ENCODE measurements at places on chromosomes 7 and 10. TPM values are rescaled to one million over a fixed set of nuclear protein-coding genes. Genes with fewer than 3 reads are reported as not detected.
A peak's percentile ranks its signal among the peaks of the same experiment; 100 is the strongest.

GRCh38 chr7:2101630-2102374, 130.9 kb downstream of the MAD1L1 start:
- no peak overlapping the region for H3K27ac ChIP-seq
- no peak for DNase-seq
- no peaks in the 10 kb centered on the region for H3K27me3 ChIP-seq
- peaks cover 7% of the 10 kb centered on the region for H3K4me1 ChIP-seq

DNA sequence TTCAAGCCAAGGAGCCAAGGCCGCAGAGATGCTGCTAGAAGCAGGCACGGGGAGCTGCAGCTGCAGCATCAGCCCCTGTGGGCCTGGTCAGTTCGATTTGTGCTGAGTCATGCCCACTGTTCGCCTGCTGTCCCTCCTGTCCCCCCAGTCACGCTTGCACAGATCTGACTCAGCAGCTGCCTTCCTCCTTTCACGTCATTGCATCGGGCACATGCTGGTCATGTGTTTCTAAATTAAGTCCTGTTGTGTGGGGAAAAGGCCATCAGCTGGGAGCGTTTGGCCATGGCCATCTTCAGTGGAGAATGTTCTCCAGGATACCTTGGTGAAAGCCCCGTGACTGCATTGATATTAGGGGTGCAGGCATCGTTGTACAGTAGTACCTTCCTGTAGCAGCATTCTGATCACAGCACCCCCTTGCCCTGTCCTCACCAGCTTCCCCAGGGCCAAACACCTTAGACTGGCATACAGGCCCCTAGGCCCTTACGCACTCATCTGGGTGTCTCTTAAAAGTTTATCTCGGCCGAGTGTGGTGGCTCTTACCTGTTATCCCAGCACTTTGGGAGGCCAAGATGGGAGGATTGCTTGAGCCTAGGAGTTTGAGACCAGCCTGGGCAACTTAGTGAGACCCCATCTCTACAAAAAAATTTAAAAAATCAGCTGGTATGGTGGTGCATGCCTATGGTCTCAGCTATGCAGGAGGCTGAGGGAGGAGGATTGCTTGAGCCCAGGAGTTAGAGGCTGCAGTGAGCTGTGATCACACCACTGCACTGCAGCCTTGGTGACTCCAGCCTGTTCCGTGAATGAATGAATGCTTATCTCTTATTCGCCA, 23.2 kb downstream of the POR start:
- H3K27me3 ChIP-seq = no peaks in the 10 kb centered on the region
- H3K27ac ChIP-seq = no peak overlapping the region
- DNase-seq = peak; percentile 51
- H3K36me3 ChIP-seq = no peaks in the 10 kb centered on the region

DNA sequence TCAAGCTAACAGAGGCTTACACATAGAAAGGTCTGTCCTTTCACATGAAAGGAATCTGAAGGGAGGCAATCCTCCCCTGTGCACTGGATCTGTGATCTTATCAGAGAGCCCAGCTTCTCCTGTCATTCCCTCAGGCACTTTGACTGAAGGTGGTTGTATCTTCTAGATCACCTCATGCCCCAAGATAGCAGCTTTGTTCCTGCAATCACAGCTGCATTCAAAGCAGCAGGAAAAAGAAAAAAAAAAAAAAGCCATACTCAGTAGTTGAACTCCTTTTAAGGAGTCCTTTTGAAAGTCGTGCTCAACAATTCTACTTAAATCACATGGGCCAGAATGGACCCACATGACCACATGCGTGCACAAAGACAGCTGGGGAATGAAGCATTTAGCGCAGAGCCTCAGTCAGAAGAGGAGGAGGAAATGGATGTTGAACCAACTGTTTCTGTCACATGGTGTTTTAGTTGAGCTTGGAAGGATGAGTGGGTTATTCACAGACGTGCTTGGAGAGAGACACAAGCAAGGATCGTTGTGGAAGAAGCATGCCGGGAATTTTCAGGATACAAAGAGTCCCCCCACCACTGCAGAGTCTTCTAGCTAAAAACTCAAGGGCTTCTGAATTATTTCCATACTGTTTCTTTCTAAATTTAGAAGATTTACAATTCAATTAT, 13.0 kb upstream of the PFKP start:
- no peaks in the 10 kb centered on the region for H3K27me3 ChIP-seq
- DNase-seq = no peak
- H3K27ac ChIP-seq = peak overlapping the region; percentile 78
- H3K4me3 ChIP-seq = no peak overlapping the region

- DNase-seq = no peak
- no peaks in the 10 kb centered on the region for H3K27me3 ChIP-seq
- no peaks in the 10 kb centered on the region for H3K4me1 ChIP-seq
Observed at GRCh38 chr7:112495156-112495788, 14.5 kb downstream of the LSMEM1 start.

- DNase-seq = no peak
- H3K4me1 ChIP-seq = no peaks in the 10 kb centered on the region
- H3K4me3 ChIP-seq = no peak overlapping the region
- no peaks in the 10 kb centered on the region for H3K27me3 ChIP-seq
Observed at GRCh38 chr7:101625031-101625791, 3.9 kb downstream of the MYL10 start.

- H3K27me3 ChIP-seq = no peaks in the 10 kb centered on the region
- H3K36me3 ChIP-seq = no peaks in the 10 kb centered on the region
- H3K4me3 ChIP-seq = no peak overlapping the region
- H3K27ac ChIP-seq = no peak overlapping the region
- DNase-seq = no peak
Observed at GRCh38 chr7:55271661-55272060, 93.5 kb upstream of the LANCL2 start.

DNA sequence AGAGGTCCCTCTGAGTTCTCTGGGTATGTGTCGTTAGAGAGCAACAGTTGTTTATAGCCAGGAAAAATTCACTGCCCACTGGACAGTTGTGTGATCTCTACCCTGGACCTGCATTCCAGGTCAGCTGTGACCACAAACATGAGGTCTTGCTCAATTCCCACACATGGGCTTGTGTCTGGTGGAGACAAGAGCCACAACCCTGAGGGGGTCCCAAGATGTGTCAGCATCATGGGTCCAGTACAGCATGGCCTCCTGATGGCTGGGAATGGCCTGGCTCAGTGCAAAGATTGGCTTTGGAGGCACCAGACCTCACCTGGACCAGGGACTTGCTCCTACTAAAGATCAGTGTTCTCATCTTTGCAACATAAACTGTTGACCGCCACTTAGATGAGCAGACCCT, 751.6 kb downstream of the GRID1 start:
- H3K4me3 ChIP-seq = no peak overlapping the region
- no peak overlapping the region for H3K27ac ChIP-seq
- H3K27me3 ChIP-seq = no peaks in the 10 kb centered on the region
- H3K36me3 ChIP-seq = no peaks in the 10 kb centered on the region
- no peaks in the 10 kb centered on the region for H3K4me1 ChIP-seq
- DNase-seq = no peak

- H3K36me3 ChIP-seq = no peaks in the 10 kb centered on the region
- peak; percentile 49 for DNase-seq
Observed at GRCh38 chr10:110821508-110821907, 50.2 kb upstream of the PDCD4 start.

GRCh38 chr7:115368998-115369397, 447.1 kb downstream of the MDFIC start:
- no peaks in the 10 kb centered on the region for H3K36me3 ChIP-seq
- no peak overlapping the region for H3K27ac ChIP-seq
- DNase-seq = no peak
- no peaks in the 10 kb centered on the region for H3K4me1 ChIP-seq

DNA sequence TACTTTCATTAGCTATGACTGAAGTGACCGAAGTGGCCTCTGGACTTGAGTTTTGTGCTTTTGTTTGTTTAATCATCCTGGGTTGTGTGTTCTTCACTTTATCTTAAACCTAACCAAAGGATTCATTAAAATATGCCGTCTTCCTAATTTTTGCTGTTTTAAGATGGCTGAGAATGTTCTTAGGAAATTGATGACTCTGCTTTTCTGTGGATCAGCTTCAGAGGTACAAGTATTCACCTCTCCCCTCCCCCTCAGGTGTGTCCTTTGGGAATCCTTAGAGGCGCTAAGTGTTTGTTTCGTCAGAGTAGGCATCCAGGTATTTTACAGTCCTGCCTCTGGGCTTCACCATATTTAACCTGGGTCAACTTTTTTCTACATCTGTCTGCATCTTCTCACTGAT, 1.1 kb downstream of the CCDC126 start:
- no peaks in the 10 kb centered on the region for H3K36me3 ChIP-seq
- H3K27me3 ChIP-seq = no peaks in the 10 kb centered on the region
- H3K4me1 ChIP-seq = no peaks in the 10 kb centered on the region
- DNase-seq = no peak

- H3K4me1 ChIP-seq = no peaks in the 10 kb centered on the region
- no peak for DNase-seq
- no peaks in the 10 kb centered on the region for H3K27me3 ChIP-seq
- H3K27ac ChIP-seq = no peak overlapping the region
- H3K4me3 ChIP-seq = no peak overlapping the region
Observed at GRCh38 chr10:71294091-71294561, 24.9 kb upstream of the SLC29A3 start.

DNA sequence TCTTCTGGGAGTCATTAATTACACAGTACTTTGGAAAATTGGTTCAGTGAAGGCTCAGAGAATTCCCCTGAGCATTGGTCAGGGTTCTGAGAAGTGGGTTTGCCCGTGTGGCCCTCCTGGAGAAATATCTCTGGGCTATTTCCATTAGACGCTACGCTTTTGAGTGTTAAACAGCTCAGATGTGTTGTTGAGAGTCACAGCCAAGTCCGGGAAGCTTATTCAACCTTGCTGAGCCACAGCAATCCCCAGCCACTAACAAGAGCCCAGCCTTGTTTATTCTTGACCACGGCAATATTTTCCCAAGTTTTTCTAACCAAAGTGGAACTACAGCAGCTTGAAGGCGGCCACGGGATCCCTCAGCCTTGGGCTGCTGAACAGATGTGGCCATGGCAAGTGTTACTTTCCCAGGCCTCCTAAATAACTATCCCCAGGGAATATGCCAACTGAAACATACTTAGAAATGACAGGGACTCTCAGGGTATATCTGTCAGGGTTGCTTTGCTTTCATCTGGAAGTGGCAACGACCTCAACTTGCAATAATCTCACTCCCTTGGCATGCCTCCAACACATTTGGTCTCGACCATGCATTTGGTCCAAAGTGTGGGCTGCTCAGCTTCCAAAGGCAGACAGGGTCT, 214.7 kb downstream of the EMX2 start:
- no peaks in the 10 kb centered on the region for H3K4me1 ChIP-seq
- H3K4me3 ChIP-seq = no peak overlapping the region
- H3K36me3 ChIP-seq = no peaks in the 10 kb centered on the region
- peak overlapping the region; percentile 36 for H3K27ac ChIP-seq

GRCh38 chr7:36408589-36408988, 18.9 kb downstream of the ANLN start:
- H3K27me3 ChIP-seq = no peaks in the 10 kb centered on the region
- no peaks in the 10 kb centered on the region for H3K4me1 ChIP-seq
- no peak for DNase-seq

GRCh38 chr7:128903621-128904361, 6.7 kb downstream of the KCP start:
- no peak overlapping the region for H3K4me3 ChIP-seq
- H3K36me3 ChIP-seq = no peaks in the 10 kb centered on the region
- no peaks in the 10 kb centered on the region for H3K27me3 ChIP-seq

Gene PPA1
- total RNA-seq = 60.7 TPM

Gene UNCX
- total RNA-seq = not detected

Gene TMEM178B
- total RNA-seq = not detected

Gene AS3MT
- total RNA-seq = 3.1 TPM

Gene PRKAR2B
- 30.5 TPM for total RNA-seq

Gene HOXA5
- 14.8 TPM for total RNA-seq

Gene FAM25C
- total RNA-seq = not detected

Gene AMPH
- total RNA-seq = 11.4 TPM

Measured in uterus (tissue), 4 donors.